ENCODE measurements at places on chromosomes 3 and 15. TPM values are rescaled to one million over a fixed set of nuclear protein-coding genes. Genes with fewer than 3 reads are reported as not detected.

Gene FRG2C
- not detected for total RNA-seq

Gene STT3B
- 181 TPM for total RNA-seq

Gene COLQ
- 3.6 TPM for total RNA-seq

Gene TLR9
- 0.49 TPM for total RNA-seq

Gene PLA2G4E
- not detected for total RNA-seq

Gene LMAN1L
- total RNA-seq = 3.8 TPM

Gene HMCES
- 47.3 TPM for total RNA-seq

Gene CPLX3
- 0.91 TPM for total RNA-seq

Gene BCL2A1
- 31.0 TPM for total RNA-seq

Gene PLSCR5
- not detected for total RNA-seq

Gene FBN1
- total RNA-seq = 1.1 TPM

Gene LRRN1
- 0.05 TPM for total RNA-seq

Gene ALS2CL
- total RNA-seq = 1.9 TPM

Gene SPTBN5
- 4.7 TPM for total RNA-seq

Gene ROBO1
- 0.93 TPM for total RNA-seq

Gene CFAP100
- not detected for total RNA-seq

Gene FAM174B
- 3.1 TPM for total RNA-seq

Gene UQCRC1
- total RNA-seq = 146 TPM

Gene TMEM45A
- 0.22 TPM for total RNA-seq

Gene ROBO2
- total RNA-seq = not detected

Gene PDCD7
- total RNA-seq = 42.4 TPM

Gene SKOR1
- total RNA-seq = 0.22 TPM

Gene SNX33
- 2.6 TPM for total RNA-seq

Gene CFAP20DC
- total RNA-seq = 0.27 TPM

Gene PPP1R14D
- total RNA-seq = not detected

Gene ADAMTSL3
- not detected for total RNA-seq

Gene GMNC
- not detected for total RNA-seq

Gene PFN2
- total RNA-seq = 0.61 TPM

Gene GATA2
- total RNA-seq = 0.32 TPM

Gene MAP6D1
- total RNA-seq = 1.1 TPM

Gene GRK7
- not detected for total RNA-seq

Gene GMPS
- 75.2 TPM for total RNA-seq

Gene MYZAP
- total RNA-seq = not detected

Gene CATSPER2
- 7.6 TPM for total RNA-seq

Gene P2RY12
- not detected for total RNA-seq

Gene C3orf20
- 0.24 TPM for total RNA-seq

Gene UACA
- total RNA-seq = 0.80 TPM

Gene ITIH1
- total RNA-seq = not detected

Gene LEKR1
- total RNA-seq = 0.59 TPM

Gene TXNRD3
- 0.24 TPM for total RNA-seq

Gene SNX22
- 0.51 TPM for total RNA-seq

Gene GRAMD1C
- total RNA-seq = 0.51 TPM

Gene P2RY14
- 17.8 TPM for total RNA-seq

Gene PTPRG
- total RNA-seq = 2.1 TPM

Gene CHRFAM7A
- not detected for total RNA-seq

Gene SNTN
- not detected for total RNA-seq

All from T-helper 1 cell treated with Interleukin-12 subunit alpha and Interleukin-12 subunit beta and Interleukin-4 antibody, amounts not matched to agents 30 ng/mL and 1 ng/mL, for 36 hours (primary cell).